ENCODE measurements at places on chromosomes 2 and 18.

DNA sequence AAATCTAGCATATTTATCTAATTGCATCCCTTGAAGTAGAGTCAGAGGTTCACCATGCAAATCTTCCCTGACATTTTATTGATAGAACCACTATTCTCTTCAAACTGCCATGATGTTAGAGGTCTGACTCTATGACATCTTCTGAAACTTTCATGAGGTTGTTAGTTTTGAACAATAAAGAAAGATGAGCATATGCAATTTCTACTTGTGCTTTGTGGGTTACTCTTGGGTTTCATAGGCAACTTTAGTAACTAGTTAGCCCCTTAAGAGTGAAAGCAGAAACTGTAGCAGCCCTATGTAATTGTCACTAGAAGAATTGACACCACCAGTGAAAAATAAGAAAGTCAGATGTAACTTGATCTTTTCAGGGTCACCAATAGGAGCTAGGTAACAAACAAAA is 53.1 kb upstream of the ZEB2 start:
- no peak for DNase-seq

- no peak for DNase-seq
Measured at GRCh38 chr2:146730882-146731281, 1113.9 kb upstream of the ACVR2A start.

DNA sequence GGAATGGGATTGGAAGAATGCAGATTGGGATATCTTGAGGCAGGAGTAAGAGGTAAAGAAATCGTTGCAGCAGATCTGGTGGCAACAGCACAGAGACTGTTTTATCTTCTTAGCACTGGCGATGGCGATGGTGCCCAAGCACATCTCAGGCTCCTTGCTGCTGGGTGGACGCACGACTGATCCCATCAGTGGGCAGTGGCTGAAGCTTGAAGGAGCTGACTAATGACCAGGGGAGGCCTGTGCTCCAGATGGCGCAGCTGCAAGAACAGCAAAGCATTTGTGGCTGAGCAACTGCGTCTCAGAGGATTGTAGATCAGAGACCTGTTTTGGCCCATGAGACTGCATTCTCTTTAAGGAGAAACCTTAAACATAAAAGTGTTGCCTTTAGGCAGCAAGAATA is 54.6 kb downstream of the GALR1 start:
- no peak for DNase-seq

- DNase-seq, result no peak
Measured at GRCh38 chr2:236319036-236319435, 54.8 kb upstream of the ASB18 start.
